Activated CD8-positive, alpha-beta memory T cell treated with anti-CD3 and anti-CD28 coated beads for 1 hour (primary cell): ENCODE measurements at places on chromosomes 1 and 21.

GRCh38 chr1:88311907-88312306 lies 372.2 kb upstream of the PKN2 start:
- no peak for DNase-seq

DNA sequence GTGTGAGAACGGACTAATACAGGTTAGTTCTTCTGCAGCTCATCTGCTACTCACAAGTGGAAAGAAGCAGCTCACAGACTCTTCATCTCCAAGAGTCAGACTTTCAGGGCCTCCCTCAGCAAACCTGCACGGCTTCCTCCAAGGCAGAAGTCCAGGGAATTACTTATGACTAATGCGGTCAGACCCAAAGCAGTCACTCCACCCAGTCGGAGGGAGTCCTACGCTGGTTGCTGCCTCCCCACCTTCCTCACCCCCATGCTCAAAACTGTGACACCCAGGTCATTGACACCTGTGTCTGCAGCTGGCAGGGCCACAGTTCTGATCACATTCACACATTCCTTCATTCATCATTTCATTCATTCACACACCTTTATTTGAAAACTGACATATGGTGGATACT lies 38.4 kb upstream of the PRDM2 start:
- no peak for DNase-seq

DNA sequence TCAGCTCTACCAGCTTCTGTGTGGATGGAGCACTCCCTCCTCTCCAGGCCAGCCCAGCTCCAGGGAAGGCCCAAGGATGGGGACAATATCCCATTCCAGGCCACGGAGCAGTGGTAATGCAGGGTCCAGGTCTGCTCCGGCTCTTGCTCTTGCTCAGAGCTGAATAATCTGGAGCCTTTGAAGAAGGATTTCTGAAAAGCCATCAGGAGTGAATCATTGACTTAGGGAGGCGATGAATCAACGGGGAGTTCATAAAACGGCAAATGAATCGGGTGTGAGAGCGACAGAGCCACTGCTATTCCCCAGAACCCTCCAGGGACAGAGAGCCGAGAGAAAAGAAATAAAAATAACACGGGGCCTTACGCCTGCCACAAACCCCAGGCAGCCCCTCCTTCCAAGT lies 7.7 kb downstream of the POU3F1 start:
- no peak for DNase-seq

DNA sequence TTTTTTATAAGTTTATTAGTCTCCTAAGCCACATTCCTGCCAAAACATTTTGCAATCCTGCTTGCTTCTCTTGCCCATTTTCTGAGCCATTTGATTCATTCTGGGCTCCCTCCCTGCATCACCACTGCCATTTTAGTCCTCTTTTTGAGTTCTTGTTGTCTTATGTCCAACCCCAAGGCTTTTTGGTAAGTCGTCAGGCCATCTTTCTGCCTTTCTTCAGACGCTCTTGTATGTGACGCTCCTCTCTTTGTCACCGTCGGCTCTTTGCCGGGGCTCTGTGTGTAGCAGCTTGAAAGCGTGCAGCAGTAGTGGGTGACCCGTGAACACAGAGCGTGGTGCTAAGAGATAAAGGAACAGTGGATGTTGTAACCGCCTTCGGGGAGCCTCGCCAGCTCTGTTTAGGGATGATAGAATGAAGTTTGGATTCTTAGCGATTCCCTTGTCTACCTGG lies 14.6 kb downstream of the HUNK start:
- no peak for DNase-seq

DNA sequence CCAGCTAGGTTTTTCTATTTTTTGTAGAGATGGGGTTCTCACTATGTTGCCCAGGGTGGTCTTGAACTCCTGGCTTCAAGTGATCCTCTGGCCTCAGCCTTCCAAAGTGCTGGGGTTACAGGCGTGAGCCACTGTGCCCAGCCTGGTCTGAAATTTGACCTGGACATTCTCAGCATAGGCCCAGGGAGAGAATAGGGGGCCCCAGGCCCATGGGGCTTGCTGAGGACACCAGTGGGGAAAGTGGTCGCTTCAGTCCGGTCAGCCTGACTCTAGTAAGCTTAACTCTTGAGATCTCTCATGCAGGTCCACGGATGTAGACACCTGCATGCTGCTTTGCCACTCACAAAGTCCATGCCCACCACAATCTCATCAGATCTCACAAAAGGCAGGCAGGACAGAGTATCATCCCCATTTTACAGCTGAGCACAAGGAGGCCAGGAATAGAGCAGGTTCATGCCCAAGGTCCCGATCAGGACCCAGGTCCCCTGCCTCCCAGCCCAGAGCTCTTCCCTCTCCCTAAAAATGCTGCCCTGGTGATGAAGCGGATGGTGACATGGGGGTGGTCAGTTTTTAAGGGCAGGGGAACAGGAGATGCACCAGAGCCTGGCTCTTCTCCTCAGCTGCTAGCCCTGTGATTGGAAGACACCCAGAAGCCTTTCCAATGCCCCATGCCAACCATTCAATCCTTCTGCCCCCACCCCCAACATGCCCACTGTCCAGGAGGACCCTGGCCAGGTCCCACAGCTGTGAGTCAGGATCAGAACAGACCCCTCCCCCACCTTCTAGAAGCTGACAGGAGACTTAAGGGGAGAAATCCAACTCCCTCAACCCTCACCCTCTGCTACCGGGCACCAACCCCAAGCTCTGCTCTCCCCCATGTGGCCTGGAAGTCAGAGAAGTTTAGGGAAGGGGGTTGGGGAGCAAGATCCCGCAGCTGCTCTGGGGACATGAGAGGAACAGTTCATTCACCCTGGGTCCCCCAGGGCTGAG lies 1.8 kb downstream of the FHL3 start:
- no peak for DNase-seq

DNA sequence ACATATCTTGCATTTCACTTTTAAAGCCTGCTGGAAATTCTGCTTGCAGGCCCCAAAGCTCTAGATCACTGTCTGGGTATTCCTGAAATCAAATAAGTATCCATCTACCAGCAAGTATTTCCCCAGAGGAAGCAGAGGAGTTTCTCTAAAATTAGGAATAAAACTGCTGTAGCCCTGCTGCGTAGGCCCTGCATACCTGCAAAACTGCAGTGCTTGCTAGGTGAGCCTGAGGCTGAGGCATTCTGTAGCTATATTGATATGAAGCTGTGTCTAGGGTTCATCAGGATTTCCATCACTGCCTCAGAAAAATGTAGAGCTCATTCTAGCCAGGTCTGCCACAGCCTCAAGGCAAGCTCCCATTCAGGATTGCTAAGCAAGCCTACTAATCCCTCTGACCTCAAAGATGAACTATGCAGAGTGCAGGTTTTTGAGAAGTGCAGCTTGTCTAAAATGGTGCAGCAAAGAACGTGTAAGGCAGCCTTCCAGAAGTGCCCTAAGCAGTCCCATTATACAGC lies 28.7 kb downstream of the NPHS2 start:
- DNase-seq: no peak

DNA sequence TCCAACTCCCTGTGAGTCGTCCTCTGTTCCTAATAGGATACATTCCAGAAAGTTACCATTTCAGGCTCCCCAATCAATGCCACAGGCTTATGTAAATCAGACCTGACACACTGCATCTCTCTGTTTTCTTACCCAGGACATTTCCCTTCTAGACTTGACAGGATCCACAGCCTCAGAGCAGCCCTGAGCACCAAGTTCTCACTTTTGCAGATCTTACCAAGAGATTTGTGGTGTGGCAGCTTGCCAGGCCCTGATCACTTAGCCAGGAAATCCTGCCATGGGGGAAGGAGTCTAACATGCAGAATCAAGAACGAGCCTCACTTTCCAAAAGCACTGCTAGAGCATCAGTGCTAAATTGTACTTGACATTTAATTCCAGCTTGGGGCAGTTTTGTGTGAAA lies 202.9 kb downstream of the TBX15 start:
- DNase-seq: no peak

DNA sequence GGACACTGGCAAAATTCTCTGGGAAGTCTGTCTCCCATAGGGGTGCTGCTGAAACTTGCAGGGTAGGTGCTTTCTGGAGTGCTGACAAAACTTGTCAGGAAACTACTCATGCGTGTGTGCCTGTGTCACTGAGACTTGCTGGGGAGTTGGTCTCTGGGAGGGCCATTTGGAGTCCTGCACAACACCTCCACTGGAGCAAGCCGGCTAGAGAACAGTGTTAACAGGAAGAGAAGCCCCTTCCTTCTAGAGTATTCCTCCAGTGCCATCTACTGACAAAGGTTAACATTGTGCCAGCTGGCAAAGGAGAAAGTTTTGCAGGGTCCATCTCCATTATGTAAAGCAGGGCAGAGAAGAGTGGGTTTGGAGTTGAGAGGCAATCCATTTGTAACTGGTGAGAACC lies 30.0 kb downstream of the ZMYM4 start:
- no peak for DNase-seq

GRCh38 chr21:44344541-44345183 lies 5.5 kb upstream of the CFAP410 start:
- no peak for DNase-seq

DNA sequence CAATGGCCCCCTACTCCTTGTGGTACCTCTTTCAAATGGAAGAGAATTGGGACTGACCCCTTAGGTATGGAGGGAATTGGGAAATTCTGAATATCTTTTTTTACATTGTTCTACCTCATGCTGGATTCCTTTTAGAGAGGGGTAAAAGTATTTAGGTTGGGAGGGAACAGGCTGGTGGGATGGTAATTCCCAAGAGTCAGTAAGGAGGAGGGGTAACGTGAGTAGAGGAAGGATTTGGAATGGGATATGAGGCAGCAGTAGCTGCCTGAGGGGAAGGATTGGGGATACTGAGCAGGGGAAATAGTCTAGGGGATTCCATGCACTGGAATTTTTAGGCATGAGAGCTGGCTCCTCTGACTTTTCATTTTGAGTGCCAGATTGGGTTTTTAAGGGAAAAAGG lies 3.8 kb upstream of the AADACL3 start:
- DNase-seq: no peak

DNA sequence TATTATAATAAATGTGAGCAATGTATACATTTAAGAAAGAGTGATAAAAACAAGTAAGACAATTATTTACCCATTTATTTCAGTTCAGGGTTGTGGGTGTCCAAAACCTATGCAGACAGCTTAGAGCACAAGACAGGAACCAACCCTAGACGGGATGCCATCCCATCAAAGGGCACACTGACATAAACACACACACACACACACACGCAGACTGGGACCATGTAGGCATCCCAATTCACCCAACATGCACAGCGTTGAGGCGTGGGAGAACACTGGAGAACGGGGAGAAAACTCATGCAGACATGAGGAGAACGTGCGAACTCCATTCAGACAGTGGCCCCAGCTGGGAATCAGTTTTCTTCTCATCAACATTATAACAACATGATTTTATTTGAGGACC lies 274.7 kb downstream of the USP25 start:
- DNase-seq: no peak

- no peak for DNase-seq
Measured at GRCh38 chr1:179105393-179105792, 23.5 kb downstream of the TOR3A start.

GRCh38 chr1:52632732-52633290 lies at the start of gene SHISAL2A:
Gene SHISAL2A, plus strand, starts transcription at chr1:52633168. Its CDS starts 326 bp downstream, at chr1:52633494.
- DNase-seq: no peak

DNA sequence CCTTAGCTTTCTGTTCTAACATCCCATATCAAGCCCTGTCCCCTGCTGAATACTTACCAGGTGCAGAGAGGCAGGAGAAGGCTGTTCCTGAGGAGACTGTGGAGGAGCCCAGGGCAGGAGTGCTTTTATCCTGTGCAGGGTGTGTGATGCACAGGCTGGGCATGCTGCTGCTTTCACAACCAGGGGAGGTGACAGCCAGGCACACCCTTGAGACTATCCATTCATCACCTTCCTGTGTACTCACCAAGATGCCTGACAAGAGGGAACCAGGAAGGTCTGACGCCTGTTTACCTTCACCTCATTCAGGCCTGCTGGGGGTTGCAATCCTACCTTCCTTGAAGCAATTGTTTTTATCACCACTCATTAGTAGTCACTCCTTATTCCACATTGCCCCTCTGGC lies at the start of gene LCE3E:
TSS of gene LCE3E (minus strand) at position 100 of the 400 bp plus-strand sequence. CDS start 572 bp downstream, outside the sequence.
- no peak for DNase-seq

DNA sequence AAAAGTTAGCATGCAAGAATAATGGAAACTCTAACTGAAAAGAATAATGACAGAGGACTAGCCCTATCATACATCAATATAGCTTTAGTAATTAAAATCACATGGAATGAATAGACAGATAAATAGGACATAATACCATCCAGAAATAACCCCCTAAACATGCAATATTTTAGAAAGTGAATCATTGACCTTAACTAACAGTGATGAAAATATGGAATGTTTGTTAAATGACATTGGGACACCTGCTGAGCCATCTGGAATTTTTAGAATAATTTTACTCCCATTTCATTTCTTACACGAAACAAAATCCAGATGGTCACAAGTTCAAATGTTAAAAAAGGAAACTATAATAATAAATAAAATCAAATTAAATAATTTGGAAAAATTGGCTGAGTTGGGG lies 53.1 kb upstream of the FMO3 start:
- DNase-seq: no peak

- DNase-seq: no peak
Measured at GRCh38 chr21:28602546-28602945, 390.1 kb downstream of the LTN1 start.

DNA sequence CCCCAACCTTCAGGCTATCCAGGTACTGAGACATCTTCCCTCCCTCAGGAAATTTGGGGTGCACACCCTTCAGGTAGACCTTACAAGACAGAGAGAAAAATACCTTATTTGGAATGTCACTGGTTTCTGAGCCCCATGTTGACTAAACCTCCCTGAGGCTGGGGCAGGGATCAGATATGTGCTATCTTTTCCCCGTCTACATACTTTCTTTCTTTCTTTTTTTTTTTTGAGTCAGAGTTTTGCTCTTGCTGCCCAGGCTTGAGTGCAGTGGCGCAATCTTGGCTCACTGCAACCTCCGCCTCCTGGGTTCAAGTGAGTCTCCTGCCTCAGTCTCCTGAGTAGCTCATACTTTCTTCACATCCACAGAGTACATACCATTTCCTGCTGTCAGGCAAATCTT lies 1.6 kb downstream of the CYB5R1 start:
- no peak for DNase-seq

- DNase-seq: no peak
Measured at GRCh38 chr1:10986525-10986890, 25.9 kb upstream of the TARDBP start.

DNA sequence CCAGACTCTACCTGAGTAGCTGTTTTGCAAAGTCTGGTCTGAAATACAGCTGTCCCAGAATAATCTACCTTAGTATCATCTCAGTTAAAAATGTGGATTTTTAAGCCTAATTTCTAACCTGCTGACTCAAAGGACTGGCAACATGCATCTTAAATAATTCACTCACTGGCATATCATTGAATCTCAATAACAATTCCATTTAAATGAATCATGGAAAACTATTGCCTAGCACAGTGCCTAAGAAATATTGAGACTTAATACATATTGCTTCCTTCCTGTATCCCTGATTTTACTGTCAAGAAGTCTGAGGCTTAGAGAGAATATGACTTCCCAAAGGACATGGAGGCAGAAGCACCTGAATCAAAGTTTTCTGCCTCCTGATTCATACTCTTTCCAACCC lies 3.1 kb downstream of the CCDC190 start:
- DNase-seq: no peak
